NCI-H345 (cell line): ENCODE measurements at places on chromosomes 1 and 21.

DNA sequence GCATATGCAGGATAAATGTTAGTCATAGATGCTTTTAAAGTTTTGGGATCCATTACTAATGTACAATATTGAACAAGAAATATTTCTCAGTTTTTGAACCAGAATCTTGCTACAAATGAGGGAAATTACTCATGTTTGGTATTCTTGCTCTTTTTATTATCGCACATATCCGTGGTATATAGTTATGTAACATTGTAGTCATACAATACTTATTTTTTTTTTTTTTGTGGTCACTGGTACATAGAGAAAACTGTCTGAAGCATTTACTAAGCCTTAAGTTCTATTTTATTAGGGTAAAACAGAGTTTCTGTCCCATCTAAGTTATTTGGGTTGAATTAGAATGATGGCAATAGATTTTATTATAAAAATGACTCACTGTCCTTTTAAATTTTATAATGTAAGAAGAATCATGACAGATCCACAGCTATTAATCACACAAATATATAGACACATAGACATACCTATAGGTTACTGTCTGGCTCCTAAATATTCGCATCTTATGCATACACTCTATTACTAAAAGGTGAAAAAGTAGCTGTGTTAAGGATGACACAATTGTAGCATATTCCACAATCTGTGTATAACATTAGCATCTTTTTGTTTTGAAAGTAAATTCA is 18.0 kb upstream of the PRKAA2 start:
- no peak for DNase-seq

- no peak for DNase-seq
Observed at GRCh38 chr1:55369474-55369873, 154.3 kb upstream of the USP24 start.

DNA sequence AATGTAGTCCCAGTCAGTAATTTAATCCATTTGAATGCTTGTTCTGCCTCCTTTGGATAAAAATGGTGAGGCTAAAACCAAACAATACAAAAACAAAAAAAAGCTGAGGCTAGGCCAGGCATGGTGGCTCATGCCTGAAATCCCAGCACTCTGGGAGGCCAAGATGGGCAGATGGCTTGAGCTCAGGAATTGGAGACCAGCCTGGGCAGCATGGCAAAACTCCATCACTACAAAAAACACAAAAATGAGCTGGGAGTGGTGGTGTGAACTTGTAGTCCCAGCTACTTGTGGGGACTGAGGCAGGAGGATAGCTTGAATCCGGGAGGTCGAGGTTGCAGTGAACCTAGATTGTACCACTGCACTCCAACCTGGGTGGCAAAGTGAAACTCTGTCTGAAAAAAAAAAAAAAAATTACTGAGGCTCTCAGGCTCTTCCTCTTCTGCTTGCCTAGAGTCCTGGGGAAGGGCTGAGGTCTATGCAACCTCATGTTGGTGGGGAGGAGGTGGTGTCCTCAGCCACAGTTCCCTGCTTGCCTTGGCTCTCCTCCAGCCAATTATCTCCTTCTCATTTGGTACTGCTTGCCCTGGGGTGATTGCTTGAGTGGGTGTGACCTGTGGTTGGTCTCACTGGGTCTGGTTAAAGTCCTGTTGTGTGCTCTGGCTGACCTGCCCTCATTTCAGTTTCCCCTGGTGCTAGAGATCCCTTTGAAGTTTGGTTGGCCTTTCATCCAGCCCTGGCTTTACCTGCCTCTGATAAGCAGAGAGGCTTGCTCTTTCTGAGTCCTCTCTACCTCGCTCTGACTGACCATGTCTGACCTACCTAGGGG is 20.9 kb downstream of the S1PR1 start:
- DNase-seq = no peak

DNA sequence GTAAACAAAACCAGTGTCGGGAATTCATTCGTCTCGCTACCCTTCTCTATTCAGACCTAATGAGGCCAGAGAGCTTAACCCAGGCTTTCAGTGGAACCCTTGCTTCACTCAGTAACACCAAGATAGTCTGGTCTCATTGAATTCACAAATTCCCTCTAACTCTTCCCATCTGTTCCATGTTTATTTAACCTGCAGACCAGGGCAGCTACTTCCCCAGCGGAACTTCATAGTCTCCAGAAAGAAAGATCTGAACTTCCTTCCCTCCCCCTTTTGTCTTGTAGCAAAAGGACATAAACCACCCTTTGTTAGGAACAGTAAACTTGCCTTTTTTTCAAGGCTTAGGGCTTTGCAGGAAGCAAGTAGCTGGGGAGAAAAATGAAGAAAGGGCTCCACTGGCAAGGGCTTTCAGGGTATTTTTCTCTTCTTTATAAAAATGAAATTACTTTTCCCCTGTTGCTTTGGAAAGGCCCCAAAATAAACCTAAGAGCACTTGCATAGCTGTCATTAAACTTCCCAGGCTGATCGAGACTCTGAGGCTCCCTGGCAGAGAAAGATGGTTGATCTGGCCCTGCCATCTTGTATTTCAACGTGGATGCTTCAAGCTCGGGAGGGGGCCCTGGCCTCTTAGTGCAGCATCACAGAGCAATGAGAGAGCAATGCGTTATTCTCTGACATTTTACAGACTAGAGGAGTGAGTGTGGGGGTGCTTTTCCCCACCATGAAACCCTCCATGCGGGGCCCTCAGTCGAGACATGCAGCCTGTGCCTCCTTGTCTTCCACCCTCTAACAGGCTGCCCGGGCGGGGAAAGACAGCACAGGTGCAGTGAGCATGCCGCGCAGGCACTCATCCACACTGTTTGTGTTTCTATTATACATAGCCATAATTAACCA is 30.0 kb downstream of the MIS18A start:
- peak; percentile 76 for DNase-seq

- DNase-seq = no peak
Observed at GRCh38 chr1:234256359-234256758, 116.9 kb upstream of the COA6 start.

DNA sequence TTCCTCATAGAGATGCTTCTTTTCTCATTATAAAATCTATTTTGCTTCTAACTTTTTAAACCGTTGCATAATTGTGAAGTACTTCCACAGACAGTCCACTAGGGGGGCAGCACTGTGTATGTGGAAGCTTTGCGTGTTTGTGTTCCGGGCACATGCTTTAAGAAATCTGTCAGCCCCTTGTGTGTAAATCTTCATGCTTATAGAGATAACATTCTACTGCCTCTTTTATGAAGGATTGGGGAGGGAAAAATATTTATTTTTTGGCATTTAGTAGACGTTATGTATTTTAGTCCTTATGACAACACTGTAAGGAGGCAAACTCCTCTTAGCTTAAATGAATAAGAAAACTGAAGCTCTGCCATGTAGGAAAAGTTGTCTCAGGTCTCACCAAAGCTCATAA is 157.3 kb upstream of the PTGFR start:
- DNase-seq = no peak

GRCh38 chr21:46304955-46305354 is 18.7 kb downstream of the C21orf58 start:
- DNase-seq = no peak

GRCh38 chr1:95832370-95832769 is 598.4 kb downstream of the RWDD3 start:
- no peak for DNase-seq
